ENCODE measurements at places on chromosomes 1 and 21. TPM values are rescaled to one million over a fixed set of nuclear protein-coding genes. Genes with fewer than 3 reads are reported as not detected.

The KCNK2 gene
- total RNA-seq: 18.7 TPM

The PROK1 gene
- total RNA-seq: not detected

The PSEN2 gene
- total RNA-seq: 20.6 TPM

The CATSPERE gene
- total RNA-seq: 1.7 TPM

The C1orf116 gene
- under 0.01 TPM for total RNA-seq

The UTS2 gene
- total RNA-seq: not detected

The RALGPS2 gene
- 41.6 TPM for total RNA-seq

The LAMB3 gene
- 3.9 TPM for total RNA-seq

The NPR1 gene
- total RNA-seq: 1.6 TPM

The CDC42BPA gene
- 113 TPM for total RNA-seq

The NES gene
- total RNA-seq: 66.9 TPM

The ZNF683 gene
- total RNA-seq: not detected

The TRIM67 gene
- not detected for total RNA-seq

The RBM11 gene
- 0.32 TPM for total RNA-seq

Measured in fibroblast of villous mesenchyme (primary cell).